ENCODE measurements at places on chromosomes 2 and 18. TPM values are rescaled to one million over a fixed set of nuclear protein-coding genes. Genes with fewer than 3 reads are reported as not detected.

DNA sequence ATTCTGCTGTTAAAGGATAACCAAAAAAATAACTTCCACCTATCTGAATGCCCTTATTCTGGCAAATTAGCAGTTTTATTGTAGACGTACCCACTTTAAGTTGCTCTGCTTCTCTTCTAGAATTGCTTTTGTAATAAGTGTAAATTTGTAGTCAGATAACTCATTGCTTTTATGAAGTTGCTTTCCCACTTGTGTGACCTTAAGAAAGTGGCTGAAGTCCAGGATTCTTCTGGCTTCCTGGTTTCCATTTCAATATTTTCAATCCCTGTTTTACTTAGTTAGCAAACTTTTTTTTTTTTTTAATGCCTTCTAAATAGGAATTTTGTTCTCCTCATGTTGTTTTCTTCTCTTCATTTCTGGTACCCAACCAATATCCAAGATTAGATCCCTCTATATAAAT is 59.8 kb downstream of the GLS start:
- no peak for DNase-seq

DNA sequence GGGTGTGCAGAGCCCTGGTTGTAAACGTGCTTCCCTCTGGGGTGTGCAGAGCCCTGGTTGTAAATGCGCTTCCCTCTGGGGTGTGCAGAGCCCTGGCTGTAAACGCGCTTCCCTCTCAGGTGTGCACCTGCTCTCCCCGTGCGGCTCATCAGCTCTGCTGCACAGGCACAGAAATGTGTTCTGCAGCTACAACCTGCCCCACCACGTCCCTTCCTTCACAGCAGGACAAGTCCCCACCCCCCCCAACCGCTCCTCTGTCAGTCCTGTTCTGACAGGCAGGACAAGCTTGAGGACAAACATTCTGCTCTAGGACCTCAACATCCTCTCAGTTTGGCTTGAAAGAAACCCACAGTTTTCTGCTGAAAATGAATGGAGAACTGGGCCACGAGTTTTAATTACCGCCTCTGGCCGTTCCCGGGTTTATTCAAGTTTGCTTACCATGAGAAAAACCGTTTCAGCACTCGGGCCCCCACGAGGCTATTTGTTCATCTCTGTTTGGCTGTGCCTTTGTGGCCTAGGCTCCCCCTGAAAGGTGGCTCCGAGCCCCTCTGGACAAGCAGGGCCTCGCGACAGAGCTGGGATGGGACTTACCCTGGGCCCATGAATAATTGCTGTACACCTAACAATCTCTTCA is 81.0 kb upstream of the ASB18 start:
- no peak for DNase-seq

GRCh38 chr18:11676867-11677266 is 12.2 kb upstream of the GNAL start:
- DNase-seq, result no peak

PDE1A gene
- not detected for total RNA-seq

GRCh38 chr2:240156435-240157146 is 16.1 kb upstream of the OTOS start:
- DNase-seq, result no peak

- no peak for DNase-seq
These were observed 2.7 kb downstream of the NCL start for GRCh38 chr2:231461516-231461971.

DNA sequence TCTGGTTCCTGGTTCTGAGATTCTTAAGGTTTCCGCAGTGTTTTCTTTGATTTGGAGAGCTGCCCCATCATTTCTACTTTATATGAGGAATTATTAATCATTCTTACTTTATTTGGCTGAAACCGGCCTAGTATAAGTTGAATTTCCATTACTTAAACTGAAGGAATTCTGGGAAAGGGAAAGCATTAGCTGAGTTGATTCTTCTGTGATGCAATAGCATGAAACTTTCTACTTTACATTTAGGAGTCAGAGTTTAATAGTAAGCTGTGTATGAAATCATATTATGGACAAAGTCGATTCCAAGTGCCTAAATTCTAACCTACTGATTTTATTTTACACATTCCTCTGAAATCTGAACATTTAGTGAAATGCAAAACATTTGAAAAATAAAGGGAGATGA is 1269.7 kb upstream of the ZEB2 start:
- no peak for DNase-seq

- no peak for DNase-seq
These were observed 3.6 kb upstream of the TTC21B start for GRCh38 chr2:165957030-165957675.

DNA sequence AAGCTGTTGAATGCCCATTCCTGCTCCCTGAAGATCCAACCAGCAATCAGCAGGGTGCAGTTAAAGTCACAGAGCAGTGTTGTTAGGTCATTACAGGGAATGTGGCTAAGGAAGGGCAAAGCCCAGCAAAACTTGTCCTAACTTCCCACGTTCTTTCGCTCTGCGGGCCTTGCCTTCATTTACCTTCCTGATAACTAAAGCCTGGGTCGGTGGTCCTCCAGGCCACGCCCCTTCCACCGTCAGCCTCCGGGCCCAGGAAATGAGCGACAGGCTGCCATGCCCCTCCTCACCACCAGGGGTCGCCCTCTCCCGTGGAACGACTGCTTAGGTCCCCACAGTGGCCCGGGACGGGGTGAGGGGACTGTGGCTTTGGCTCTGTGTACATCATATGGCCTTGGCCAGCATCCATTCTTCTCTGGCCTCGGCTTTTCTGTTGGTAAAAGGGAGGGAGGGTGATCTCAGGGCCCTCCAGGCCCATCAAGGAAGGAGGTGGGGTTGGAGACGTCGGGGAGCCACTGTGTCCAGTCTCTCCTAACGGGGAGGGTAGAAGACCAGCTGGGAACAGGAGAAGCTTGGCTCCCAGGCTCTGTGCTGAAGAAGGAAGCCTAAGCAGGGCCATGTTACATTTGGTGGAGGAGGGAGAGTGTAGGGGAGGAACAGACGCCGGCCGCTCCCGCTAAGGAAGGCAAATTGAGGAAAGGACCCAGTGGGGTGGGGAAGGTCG is 2.2 kb downstream of the SH2D6 start:
- DNase-seq, result peak; percentile 92

DNA sequence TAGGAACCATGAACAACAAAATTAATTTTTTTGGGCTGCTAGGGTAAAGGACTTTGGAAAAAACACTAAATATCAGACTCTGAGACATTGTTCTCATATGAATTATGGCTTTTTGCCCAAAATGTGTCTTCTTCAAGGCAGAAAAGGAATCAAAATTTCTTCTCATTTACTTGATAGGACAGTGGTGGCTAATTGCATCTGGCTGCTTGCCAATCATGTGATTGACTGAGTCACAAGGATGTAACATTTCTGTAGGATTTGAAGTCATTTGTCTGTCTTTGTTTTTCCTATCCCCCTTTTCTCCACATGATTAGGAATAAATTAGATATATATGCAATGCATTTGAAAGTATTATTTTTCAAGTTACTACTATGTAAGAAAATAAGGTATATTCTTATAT is 130.2 kb downstream of the SLC4A10 start:
- DNase-seq, result no peak

CRYBA2 gene
- total RNA-seq, result not detected

DNA sequence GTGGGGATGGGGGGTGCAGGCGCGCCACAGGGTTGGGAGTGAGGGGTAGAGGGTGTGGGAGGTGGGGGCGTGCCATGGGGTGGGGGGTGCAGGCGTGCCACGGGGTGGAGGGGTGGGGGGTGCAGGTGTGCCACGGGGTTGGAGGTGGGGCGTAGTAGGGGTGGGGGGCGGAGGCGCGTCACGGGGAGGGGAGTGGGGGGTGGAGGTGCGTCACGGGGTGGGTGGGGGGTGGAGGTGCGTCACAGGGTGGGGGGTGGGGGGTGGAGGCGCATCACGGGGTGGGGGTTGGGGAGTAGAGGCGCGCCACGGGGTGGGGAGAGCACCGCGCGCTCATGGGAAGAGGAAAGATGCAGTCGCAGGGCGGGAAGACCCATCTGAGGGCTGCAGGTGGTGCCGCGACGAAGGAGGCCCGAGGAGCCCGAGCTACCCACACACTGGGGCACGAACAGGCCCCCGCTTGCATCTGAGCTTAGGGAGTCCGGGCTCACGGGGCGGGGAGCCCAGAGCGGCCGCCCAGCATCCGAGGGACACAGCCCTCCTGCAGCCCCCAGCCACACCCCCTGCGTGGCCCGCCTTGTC is 37.5 kb downstream of the SNED1 start:
- no peak for DNase-seq

DNA sequence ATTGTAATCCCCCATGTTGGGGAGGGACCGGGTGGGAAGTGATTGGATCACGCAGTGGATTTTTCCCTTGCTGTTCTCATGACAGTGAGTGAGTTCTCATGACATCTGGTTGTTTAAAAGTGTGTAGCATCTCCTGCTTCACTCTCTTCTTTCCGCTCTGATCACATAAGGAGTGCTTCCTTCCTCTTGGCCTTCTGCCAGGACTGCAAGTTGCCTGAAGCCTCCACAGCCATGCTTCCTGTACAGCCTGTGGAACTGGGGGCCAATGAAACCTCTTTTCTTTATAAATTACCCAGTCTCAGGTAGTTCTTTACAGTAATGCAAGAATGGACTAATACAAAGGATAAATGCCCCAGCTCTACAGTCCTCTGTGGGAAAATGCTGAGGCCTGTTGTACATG is 437.5 kb upstream of the NXPH2 start:
- DNase-seq, result no peak

- DNase-seq, result no peak
These were observed 162.4 kb downstream of the LRP1B start for GRCh38 chr2:141968433-141968832.

DNA sequence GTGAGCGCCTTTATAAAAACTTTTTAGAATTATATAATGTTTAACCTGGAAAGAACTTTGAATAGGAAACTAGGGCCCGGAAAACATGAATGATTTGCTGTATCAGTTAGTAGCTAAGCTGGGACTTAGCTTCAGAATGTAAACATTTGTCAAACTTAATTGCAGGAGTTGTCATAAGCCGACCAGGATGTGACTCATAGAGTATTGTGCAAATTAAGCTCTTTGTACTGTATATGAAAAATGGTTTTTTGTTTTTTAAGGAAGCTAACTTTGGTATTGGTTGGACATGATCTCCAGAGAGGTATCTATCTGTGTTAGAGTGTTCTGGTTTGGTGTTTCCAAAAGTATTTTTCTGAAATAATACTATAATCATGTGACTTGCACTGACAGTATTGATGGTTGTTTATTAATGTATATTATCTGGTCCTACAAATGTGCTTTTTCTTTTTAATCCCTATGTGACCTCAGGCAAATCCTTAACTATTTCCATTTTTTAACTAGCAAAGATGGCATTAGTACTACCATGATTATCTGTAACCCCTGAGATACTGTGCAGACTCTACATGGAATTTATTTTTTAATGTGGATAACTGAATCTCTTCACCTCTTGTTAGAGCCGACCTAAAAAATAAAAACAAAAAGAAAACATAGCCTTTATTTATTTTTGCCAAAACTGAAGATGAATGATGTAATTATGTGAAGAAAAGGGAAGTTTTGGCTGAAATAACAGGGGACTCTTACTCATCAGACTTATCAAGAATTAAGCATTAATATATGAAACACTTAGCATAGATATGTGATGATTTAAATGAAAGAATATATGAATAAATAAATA is 11.7 kb downstream of the YIPF4 start:
- no peak for DNase-seq

- DNase-seq, result no peak
These were observed 188.2 kb upstream of the XIRP2 start for GRCh38 chr2:166700079-166700478.

- no peak for DNase-seq
These were observed 202.5 kb downstream of the GLI2 start for GRCh38 chr2:120938045-120938771.

RNF181 gene
- total RNA-seq, result 104 TPM

CYP1B1 gene
- total RNA-seq, result 1.9 TPM

RAMP1 gene
- 5.8 TPM for total RNA-seq

DSC2 gene
- not detected for total RNA-seq

ATG9A gene
- 53.8 TPM for total RNA-seq

DNA sequence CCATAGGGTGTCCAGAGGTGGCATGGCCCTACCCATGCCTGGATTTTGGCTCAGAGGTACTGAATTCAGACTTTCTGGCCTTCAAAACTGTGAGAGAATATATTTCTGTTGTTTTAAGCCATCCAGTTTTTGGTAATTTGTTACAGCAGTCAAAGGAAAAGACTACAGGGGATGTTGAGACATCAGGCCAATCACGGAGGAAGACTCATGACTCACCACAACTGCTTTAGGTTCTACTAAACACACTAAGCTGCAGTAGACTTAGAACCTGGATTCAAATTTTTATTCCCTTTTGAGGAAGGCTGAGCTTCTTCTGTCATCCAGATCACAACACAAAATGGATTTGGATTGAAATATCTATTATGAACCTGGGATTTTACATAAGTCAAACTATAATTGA is 12.0 kb upstream of the C2orf66 start:
- no peak for DNase-seq

DNA sequence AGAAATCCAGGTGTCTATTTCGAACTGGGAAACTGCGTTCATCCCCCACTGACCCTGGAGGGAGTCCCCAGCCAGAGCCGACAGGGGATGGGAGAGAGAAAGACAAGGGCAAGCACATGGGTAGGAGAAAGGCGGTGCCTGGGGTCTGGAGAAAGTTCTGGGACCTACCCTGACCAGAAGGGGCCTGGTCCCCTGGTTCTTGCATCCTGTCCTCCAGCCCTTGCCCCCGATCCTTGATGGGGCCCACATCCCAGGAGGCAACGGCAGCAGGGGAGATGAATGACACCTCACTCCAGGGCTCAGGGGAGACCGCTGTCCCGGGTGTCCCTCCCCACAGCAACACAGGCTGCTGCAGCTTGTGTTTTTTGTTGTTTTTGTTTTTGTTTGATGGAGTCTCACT is 4.9 kb downstream of the ADCY3 start:
- no peak for DNase-seq

FEV gene
- not detected for total RNA-seq

PSME4 gene
- 56.8 TPM for total RNA-seq

GRCh38 chr2:222891890-222892289 is 31.1 kb downstream of the ACSL3 start:
- DNase-seq, result no peak

PLCD4 gene
- total RNA-seq, result 0.26 TPM

PRKAG3 gene
- not detected for total RNA-seq

- no peak for DNase-seq
These were observed 152.6 kb downstream of the COL6A3 start for GRCh38 chr2:237261327-237261726.

DNA sequence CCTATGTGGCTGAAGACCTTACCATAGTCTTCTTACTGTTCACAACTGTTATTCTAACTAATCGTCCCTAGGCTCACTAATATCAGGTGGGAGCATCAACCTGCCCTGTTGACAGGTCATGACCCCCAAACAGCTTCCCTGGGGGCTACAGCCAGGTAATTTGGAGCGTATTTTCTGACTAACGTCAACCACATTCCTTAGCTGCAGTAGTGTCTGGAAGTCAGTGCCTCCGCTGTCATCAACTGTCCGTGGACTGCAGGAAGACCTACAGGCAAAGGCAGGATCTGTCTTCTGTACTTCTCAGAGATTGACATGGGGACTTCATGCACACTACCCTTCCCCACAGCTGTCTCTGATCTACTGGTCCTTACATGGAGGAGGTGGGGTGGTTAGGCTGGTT is 456.9 kb downstream of the BCL11A start:
- DNase-seq, result no peak

OR6B2 gene
- total RNA-seq, result not detected

GPR75 gene
- total RNA-seq, result 2.8 TPM

MAL gene
- 188 TPM for total RNA-seq

FANCL gene
- total RNA-seq, result 19.2 TPM
